ENCODE measurements at places on chromosomes 1 and 21.

DNA sequence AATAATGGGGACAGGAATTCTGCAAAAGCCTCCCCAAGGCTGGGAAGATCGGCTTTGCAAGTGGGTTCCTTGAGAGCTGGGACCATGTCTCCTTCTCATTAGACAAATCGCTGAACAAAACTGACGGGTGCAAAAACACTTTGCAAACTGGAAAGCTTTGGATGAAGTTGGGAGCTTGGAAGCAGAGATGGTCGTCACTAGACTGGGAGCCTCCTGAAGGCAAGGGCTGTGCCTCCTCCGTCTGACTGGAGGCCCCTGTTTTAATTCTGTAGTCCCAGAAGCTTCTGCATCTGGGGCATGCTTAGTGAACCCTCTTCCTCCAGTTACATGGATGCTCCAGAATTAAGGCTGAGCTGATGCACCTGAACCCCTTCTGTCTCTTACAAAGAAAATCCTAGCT is 82.3 kb upstream of the IFFO2 start:
- DNase-seq = no peak

GRCh38 chr1:201531551-201532425 is 7.1 kb upstream of the NAV1 start:
- no peak for DNase-seq

DNA sequence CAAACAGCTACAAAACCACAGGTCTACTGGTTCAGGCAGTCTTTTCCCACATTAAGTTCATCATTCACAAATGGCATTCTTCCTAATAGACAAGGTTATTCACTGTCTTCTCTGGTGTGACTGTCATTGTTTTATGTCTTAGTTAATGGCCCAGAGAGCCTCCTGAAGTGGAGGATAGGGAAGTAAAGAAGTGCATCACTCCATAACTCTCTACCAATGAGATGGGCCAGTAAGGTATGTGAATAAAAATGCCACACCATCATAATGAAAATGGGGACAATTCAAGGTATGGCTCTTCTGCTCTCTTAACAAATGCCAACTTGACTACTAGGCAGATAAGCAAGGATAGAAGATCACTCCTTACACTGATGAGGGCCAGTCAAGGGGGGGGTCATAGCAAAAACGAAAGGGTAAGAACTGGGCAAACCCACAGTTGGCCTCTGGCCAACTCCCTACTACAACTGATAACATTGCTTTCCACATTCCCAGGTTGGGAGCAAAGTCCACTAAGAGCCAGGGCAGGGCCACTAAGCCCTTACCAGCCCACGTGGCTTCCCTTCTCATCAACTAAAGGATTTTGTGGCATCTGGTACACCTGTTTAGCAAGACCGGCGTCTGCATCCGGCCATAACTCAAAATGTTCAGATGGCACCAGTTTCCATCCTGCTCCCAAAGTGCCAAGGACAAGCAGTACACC is 10.0 kb downstream of the PABPC4 start:
- DNase-seq = no peak

DNA sequence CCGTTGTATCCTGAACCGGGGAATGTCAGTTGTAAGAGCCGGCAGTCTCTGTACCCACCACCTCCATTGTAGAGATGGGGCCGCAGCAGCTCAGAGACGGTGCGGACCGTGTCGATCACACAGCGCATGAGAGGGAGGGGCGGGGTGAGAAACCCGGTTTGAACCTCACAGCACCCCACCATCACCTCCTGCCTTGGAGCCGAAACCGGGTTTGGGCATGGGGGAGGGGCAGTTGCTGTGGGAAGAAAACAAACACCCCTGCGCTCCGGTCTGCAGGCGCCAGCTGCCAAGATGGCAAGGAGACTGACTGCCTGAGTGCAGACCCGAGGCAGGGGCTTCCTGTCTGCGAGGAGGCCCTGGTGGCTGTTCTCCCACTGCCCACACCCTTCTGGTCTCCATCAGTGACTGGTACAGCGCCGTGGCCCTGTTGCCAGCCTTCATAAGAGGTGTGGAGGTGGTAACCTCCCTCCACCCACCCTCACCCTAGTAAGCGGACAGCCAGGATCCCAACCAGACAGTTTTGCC is 69.2 kb upstream of the SSBP3 start:
- peak; percentile 59 for DNase-seq

DNA sequence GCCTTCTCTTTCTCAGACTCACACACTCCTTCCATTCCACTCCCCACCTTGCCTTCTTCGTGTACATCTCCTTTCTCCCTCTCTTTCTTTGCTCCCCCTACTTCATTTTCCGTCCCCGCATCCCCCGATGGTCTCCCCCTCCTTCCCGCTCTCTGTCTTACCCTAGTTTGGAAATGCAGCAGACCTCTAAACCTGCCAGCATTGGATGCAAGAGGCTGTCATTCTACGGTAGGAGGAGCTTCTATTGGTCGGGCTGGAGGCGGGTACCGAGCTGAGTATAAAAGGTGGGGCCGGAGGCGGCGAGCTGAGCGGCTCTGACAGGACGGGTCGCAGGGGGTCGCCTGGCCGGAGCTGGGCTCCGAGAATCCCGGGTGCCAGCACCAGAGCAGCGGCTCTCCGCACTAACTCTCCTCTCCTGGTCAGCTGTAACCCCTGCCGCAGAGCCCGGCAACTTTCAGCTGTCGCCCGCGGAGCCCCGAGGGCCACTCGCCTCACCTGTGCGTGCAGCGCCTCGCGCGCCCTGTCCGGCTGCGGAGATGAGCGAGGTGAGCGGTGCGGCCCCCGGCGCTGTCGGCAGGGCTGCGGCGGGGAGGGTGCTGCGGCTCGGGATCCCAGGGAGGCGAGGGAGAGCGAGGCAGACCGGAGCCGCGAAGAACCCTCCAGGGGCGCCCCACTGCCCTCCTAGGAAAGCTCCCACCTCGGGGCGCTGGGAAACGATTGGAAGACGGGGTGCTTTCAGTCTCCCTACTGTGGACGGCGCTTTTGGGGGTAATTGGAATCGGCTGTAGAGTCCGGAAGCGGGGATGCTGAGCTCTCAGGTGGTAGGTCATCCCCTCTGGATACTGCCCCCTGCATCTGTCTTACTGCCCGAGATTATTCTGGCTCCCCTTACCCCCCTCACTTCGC is at the start of gene PCP4L1:
PCP4L1 (plus strand) TSS at position 307 of the 906 bp plus-strand sequence; CDS start at position 537, 230 bp downstream.
- peak; percentile 95 for DNase-seq

All from H9 (cell line).